EL (cell line): ENCODE measurements at places on chromosomes 11 and 22.

DNA sequence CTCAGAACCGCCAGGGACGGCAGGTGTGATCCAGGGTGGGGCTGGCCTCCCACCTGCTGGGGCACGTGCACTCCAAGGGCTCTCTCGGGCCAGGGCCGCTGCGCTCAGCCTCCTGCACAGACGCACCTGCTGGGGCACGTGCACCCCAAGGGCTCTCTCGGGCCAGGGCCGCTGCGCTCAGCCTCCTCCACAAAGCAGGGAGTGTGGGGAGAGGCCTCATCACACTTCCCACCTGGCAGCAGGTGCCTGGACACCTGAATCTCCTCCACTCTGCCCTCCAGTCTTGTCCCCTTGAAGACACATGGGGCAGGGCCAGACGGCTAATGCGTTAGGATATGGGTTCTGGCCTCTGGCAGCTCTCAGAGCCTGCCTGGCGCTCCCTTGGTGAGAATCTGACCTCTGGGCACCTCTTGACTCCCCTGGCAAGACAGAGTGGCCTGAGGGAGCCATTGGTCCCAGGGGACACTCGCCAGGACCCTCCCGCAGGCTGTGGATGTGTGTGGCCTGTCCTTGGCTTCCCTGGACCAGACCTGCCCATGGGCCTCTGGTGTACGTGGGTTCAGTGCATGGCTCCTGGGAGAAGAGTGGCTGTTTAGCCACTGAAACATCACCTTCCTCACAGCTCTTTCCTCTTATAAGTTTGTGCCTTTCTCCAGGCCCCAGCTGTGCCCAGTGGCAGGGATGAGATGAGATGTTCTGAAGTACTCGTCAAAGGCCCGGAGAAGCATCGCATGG is 73.5 kb downstream of the BRD1 start:
- no peak for DNase-seq

DNA sequence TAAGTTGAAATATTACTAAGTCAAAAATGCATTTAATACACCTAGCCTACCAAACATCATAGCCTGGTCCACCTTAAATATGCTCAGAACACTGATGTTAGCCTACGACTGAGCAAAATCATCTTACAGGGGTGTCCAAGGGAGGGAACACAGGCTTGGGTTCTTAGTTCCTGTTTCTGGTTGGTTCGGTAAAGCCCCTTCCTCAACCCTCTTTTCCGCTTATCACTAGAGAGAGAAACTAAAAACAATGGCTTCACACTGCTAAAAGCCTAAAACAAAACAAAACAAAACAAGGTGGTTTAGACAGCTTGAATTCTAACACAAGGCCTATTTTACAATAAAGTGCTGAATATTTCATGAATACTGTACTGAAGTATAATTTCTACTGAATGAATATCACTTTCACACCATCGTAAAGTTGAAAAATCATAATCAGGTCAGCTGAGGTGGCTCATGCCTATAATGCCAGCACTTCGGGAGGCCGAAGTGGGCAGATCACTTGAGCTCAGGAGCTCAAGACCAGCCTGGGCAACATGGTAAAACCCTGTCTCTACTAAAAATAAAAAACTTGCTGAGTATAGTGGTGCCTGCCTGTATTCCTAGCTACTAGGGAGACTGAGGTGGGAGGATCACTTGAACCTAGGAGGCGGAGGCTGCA is 118.0 kb downstream of the SIK3 start:
- DNase-seq = no peak

DNA sequence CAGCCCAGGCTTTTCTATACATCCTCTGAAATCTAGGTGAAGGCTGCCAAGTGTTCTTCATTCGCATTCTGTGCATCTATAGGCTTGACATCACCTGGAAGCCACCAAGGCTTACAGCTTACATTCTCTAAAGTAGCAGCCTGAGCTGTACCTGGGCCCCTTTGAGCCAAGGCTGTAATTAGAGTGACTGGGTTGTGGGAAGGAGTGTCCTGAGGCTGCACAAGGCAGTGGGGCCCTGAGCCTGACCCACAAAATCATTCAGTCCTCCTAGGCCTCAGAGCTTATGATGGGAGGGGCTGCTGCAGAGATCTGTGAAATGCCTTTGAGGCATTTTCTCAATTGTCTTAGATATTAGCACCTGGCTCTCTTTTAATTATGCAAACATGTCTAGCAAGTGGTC is 33.0 kb upstream of the RDX start:
- DNase-seq = no peak

DNA sequence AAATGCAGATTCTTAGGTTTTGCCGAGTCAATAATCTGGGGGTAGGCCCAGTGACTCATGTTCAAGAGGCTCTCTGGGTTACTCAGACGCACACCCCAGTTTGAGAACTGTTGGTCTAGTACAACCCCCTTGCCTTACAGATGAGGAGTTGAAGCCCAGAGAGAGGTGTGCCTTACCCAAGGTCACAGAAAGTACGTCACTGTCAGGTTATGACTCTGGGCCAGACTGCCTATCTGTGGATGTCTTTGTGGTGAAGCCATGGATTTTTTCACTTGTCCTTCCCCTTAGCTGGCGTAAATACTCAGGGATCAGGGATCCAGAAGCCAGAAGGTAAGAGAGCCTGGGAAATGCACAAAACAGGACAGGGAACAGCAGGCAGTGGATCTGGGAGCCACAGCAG is 25.2 kb upstream of the NECTIN1 start:
- no peak for DNase-seq

DNA sequence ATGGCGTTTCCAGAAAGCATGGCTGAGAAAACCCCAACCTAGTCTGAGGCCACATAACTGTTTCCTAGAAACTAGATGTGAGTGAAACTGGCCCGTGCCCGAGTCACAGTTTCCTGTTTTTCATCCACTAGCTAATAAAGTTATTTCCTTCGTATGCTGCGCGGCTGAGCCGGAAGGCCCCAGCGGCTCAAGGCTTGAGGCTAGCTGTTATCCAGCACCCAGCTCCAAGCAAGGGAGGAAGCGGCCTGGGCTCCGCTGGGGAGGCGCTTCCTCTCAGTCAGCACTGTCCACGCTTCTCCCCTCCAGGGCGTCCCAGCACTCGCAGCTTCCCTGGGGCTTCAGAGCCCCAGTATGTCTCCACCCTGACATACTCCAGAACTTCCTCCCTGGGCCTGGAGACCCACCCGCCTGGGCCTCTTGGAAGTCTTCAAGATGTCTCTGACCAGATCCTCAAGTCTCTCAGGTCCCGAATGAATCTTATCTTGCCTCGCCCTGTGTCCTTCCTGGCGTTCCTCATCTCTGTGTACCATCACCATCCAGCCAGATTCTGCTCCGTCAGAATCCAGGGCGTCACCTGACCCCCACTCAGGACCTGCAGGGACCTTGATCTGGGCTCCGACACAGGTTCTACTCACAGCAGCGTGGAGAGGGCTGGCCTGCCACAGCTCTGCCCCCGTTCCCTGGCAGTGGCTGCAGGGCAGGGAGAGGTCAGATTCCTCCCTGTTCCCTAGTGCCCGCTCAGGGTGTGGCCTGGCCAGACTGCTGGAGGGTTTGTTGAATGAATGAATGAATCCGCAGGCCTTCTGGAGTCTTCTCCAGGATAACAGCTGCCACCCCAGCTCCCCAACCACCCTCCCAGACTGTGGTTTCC is 81.9 kb downstream of the LRRC32 start:
- no peak for DNase-seq

GRCh38 chr22:49087716-49088601 is 739.7 kb downstream of the BRD1 start:
- no peak for DNase-seq

- DNase-seq = no peak
Observed at GRCh38 chr11:112744041-112744440, 217.2 kb upstream of the NCAM1 start.

DNA sequence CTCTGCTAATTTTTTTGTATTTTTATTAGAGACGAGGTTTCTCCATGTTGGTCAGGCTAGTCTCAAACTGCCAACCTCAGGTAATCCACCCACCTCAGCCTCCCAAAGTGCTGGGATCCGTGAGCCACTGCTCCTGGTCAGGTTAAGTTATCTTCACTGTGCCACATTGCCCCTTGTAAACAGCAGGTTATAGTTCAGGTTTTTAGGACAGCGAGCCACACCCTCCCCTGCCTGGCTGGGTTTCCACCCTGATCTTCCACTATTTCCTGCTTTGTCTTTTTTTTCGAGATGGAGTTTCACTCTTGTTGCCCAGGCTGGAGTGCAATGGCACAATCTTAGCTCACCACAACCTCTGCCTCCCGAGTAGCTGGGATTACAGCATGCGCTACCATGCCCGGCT is 16.1 kb downstream of the ACO2 start:
- no peak for DNase-seq

GRCh38 chr11:18692941-18693760 is 5.4 kb upstream of the TMEM86A start:
- no peak for DNase-seq

GRCh38 chr11:18171377-18172000 is 1.1 kb upstream of the MRGPRX4 start:
- DNase-seq = peak; percentile 39

GRCh38 chr22:34814260-34815025 is 251.5 kb upstream of the ISX start:
- DNase-seq = peak; percentile 51

DNA sequence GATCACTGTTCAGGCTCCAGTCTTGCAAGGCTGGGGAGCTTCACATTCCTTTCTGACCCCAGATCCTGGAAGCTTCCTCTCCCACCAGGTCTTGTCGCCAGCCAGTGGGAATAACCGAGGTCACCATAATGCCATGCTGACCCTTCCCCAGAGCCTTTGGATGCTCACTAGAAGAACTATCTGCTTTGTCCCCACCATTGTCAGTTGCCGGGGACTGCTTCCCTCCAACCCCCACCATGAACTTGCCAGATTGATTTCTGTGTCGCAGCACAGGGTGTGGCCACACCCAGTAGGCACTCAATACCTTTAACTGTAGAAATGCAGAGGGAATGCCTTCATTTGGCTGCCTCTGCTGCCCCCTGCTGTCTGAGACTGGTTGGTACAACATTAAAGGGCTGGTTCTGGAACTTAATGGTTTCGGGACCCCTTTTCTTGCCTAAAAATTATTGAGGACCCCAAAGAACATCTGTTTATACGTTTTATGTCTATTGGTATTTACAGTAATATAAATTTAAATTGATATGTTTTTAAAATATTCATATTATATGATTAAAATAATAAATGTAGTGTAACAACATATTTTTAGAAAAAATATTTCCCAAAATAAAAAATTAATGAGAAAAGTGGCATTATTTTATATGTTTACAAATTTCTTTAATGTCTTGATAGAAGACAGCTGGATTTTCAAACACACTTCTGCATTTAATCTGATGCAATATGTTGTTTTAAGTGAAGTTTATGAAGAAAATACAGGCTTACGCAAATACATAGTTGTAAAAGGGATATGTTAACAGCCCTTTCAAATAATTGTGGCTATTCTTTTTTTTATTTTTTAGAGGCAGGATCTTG is 6.7 kb upstream of the GDPD5 start:
- peak; percentile 67 for DNase-seq

DNA sequence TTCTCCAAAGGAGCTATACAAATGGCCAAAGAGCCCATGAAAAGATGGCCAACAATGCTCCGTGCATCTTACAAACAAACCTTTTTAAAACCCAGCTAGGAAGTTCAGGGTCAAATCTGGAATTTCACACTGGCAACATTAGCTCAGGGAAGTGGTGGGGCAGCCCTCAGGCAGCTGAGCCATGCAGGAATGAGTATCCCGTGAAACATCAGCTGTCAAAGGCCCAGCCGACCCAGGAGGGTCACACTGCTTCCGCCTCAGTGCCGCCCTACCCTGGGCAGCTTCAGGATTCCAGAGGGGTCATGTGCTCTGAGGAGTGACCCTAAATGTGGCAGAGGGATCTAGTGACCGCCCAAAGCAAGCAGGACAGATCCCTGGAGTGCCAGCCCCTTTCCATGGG is 73.4 kb downstream of the LINC01488 start:
- DNase-seq = peak; percentile 60

- DNase-seq = no peak
Observed at GRCh38 chr22:24134090-24134846, 47.0 kb upstream of the SUSD2 start.

GRCh38 chr22:19970479-19971275 is 29.1 kb upstream of the TXNRD2 start:
- peak; percentile 57 for DNase-seq
